KBM-7 (cell line): ENCODE measurements at places on chromosomes 1 and 21.
A peak's percentile ranks its signal among the peaks of the same experiment; 100 is the strongest.

DNA sequence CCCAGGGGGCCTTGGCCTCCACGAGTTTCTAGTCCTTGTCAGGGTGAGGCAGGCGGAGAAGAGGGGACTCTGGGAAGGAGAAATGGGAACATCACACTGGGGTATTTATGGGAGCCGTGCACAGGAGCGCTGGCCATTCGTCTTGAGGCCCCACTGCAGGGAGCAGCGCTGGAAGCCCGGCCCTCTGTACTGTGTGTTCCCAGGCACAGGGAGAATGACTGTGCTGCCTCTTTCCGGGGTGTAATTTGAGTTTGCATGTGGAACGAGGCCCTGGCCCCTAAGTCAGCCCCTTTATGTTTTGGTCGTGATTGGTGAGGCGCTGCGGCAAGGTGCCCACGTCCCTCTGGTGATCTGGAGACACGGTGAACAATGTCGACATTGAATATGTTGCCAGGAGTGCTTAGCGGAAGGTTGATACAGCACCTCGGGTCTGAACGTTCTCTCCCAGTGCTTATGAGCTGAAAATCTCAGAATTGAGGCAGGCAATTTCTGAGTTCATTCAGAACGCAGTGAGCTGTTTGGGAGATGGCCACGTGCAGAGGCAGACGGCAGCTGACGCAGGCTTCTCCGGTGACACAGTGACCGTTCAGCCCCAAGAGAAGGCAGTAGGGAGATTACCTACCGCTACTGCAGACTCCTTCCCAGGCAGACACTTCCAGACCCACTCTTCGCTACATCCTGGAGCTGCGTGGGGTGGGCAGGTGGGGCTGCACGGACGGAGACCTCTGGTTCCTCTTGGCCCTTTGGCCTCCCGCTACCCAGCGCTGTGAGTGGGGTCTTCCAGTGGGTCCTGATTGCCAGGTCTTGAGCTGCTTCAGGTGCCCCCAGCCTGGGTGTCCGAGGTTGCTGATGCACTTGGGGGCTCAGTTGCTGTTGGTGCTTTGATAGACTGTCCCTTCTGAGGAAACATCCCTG, 265.8 kb downstream of the CAMTA1 start:
- no peak for DNase-seq

DNA sequence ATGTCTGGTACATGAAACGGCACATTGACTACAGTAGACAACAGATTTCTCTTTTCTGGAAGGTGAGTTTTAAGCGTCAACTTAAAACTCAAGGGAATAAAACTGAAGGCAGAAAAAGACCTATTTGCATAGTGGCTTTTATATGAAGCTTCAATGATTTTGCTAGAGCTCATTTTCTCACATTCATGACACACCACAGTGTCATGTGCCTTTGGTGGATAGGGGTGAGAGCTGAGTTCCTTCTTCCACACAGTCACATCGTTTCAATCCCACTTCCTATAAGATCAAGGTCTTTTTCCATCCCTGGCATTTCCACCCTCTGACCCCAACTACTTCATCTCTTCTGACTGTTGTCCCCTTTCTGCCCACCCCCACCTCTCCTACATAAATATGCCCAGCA, 31.0 kb downstream of the IL12RB2 start:
- DNase-seq, result no peak

- peak; percentile 53 for DNase-seq
Measured at GRCh38 chr1:104459886-104460285, 710.2 kb downstream of the AMY1C start.

GRCh38 chr1:40796939-40797667, 13.5 kb downstream of the KCNQ4 start:
- DNase-seq, result no peak

DNA sequence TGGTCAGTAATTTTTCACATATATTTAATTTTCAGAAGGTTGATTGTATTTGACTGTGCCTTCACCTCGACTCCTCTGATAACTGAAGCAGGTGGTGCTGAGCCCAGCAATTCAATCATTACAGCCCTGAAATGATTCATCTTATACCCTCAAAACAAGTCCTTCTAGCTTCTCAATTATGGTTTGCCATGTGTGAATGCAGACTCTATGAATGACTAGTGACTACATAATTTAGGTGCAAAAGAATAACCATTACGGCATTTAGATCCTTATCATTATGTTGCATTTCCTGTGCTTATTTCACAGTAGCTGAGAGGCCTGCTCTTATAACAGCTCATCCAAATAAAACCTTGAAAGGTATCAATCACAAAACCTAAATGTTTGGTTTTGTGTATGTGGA, 54.0 kb upstream of the COL11A1 start:
- no peak for DNase-seq

DNA sequence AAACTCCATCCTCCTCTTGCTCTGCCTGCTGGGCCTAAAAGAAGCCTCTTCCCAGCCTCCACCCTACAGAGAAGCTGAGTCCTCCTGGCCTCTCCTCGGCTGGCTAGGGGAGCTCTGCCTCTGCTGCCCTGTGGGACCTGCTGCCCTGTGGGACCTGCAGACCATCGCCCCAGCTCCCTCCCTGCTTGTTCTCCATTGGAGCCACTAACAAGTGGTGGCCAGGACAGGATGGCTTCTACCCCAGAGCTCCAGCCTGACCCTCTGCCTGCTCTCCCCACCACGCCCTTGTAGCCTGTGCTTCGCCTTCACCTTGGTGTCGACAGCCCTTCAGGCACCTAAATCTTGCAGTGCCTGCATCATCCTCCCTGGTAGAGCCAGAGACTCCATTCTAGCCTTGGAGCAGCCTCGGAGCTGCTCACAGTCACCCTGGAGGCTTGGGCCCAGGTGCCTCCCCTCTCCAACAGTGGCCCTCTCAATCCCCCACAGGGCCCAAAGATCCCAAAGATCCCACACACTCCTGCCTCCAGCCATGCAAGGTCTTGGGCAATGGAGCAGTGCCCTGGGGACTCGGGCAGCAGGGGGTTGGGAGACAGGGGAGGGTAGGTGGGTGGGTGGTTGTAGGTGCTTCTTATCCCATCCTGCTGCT, 3.0 kb downstream of the EPS8L3 start:
- DNase-seq, result no peak
